ENCODE measurements at places on chromosomes 2 and 18.
A peak's percentile ranks its signal among the peaks of the same experiment; 100 is the strongest.

DNA sequence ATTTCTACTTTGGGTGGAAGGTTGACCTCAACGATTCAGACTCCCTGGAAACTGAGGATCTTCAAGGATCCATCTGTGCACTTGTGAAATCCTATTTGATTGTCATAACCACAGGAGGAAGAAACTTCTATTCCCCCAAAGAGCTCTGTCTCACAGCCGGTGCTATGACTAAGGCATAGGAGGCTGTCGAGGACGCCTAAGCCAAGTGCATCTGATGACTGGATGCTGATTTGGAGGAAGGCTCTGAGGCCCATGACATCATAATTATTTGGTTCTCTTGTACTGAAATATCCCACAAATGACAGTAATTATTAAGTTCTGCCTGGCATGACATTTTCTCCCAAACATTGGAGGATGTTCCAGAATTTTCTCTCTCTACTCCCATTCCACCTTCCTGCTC, 13.8 kb upstream of the KCNF1 start:
- DNase-seq: no peak

- no peak for DNase-seq
Observed at GRCh38 chr2:199160081-199160480, 297.7 kb downstream of the SATB2 start.

DNA sequence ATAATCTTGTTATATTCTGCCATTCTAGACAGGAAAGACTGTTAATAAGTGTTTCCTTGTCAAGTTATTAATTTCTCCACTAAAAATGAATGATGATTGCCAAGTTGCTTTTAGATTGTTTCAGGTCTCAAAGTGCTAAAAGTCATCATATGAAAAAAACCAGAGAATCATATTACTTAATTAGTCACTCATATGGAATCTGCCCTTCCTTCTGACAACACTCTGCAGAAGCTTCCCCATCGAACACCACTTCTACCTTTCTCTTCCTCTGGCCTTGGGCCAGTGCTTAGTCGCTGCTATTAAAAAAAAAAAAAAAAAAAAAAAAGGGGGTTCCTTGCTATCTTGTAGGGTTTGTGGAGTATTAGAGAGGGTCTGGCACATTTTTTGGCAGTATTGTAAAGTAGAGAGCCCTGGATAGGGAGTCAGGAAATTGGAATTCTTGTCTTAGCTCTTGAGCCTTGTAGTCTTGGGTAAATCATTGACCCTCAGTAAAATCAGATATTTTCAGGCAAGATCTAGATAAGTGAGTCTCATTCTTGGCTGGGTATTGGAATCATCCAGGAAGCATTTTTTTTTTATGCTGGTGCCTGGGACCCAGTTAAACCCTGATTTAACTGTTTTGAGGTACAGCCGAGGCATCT, 141.7 kb upstream of the CCDC68 start:
- no peak for DNase-seq

DNA sequence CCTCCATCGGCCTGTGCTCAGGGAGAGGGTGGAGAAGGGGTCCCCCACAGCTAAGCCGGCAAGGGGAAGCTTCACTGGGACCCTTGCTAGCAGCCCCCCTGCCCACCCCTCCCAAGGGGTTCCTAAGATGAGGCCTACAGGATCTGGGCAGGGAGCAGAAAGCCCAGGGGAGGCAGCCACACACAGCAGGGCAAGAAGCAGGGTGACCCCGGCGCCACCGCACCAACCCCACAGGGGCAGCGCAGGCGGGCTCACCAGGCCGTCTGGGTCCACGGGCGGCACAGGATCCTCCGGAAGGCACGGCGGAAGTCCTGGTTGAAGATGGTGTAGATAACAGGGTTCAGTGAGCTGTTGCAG, 1.8 kb downstream of the ADRA2B start:
- peak; percentile 61 for DNase-seq

- DNase-seq: no peak
Observed at GRCh38 chr2:68412127-68412819, 47.2 kb downstream of the PLEK start.

GRCh38 chr2:147847746-147848391, 3.0 kb downstream of the ACVR2A start:
- no peak for DNase-seq

- peak; percentile 48 for DNase-seq
Observed at GRCh38 chr2:63763391-63763941, 78.2 kb upstream of the UGP2 start.

DNA sequence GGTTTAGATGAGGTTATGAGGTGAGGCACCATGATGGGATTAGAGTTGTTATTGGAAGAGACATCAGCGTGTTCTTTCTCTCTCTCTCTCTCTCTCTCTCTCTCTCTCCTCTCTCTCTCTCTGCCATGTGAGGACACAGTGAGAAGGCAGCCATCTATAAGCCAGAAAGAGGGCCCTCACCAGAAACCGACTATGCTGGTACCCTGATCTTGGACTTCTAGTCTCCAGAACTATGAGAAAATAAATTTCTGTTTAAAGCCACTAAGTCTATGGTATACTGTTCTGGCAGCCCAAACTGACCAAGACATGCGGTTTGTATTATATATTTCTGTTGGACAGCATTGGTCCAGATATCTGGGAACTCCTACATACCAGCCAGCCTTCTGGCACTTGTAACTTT, 3.5 kb upstream of the LIPG start:
- no peak for DNase-seq

DNA sequence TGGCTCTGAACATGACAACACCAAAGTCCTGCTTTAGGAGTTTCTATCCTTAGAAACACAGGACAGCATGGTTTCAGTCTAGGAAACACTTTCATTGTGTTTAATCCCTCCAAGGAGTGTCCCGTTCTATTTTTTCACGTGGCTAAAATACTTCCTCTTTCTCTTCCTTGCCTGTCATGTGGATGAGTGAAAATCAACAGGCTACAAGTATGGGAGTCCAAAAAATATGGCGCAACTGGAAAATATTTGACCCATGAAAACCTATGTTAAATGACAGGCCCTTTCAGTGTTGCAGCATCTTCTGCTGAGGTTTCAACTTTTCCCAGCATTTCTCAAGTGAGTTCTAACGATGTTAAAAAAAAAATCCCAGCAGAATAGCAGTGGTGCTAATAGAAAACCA, 146.3 kb downstream of the LAMA3 start:
- no peak for DNase-seq

GRCh38 chr2:146814971-146815370, 1029.9 kb upstream of the ACVR2A start:
- no peak for DNase-seq

GRCh38 chr2:110788976-110789375, 56.6 kb downstream of the ACOXL start:
- no peak for DNase-seq

GRCh38 chr2:113120861-113121260, 6.5 kb upstream of the IL1RN start:
- no peak for DNase-seq

DNA sequence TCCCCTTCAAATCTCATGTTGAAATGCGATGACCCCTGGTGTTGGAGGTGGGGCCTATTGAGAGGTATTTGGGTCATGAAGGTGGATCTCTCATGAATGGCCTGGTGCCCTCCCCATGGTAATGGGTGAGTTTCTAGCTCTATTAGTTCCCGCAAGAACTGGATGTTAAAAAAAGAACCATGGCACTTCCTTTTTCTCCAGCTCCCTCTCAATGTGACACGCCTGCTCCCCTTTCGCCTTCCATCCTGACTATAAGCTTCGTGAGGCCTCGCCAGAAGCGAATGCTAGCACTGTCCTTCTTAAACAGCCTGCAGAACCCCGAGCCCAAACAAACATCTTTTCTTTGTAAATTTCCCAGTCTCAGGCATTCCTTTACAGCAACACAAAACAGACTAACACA, 303.2 kb upstream of the REV1 start:
- DNase-seq: no peak

GRCh38 chr2:23685181-23685580, 241.7 kb downstream of the ATAD2B start:
- DNase-seq: no peak

DNA sequence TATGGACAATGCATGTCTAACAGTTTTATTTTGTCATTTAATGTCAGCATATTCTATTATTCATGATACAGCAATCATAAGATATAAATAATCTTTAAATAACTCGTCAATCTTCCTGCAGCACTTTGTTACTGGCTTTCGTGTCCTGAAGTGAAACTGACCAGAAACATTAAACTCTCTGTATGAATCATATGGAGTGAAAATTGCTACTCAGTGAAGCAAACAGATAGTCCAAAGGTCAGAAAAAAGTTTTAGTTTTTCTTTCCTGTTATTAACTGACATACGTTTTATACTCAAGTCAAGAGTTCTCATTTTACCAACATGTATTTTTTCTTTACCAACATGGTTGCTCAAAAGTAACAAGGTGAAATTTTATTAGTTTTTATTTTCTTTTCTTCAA, 106.8 kb upstream of the GALNT5 start:
- no peak for DNase-seq

- no peak for DNase-seq
Observed at GRCh38 chr2:36683002-36683401, 13.5 kb upstream of the VIT start.

- DNase-seq: peak; percentile 97
Observed at GRCh38 chr2:55693181-55694125, at the start of gene PNPT1. Gene PNPT1, minus strand, starts transcription at chr2:55693844. Its CDS starts 21 bp downstream, at chr2:55693823.

- DNase-seq: no peak
Observed at GRCh38 chr2:206353685-206354084, 79.2 kb downstream of the ZDBF2 start.

- no peak for DNase-seq
Observed at GRCh38 chr2:32591669-32592463, 36.0 kb upstream of the TTC27 start.

GRCh38 chr18:63292831-63293683, 26.5 kb downstream of the BCL2 start:
- DNase-seq: no peak

- no peak for DNase-seq
Observed at GRCh38 chr18:46360866-46361265, 256.7 kb downstream of the HAUS1 start.

DNA sequence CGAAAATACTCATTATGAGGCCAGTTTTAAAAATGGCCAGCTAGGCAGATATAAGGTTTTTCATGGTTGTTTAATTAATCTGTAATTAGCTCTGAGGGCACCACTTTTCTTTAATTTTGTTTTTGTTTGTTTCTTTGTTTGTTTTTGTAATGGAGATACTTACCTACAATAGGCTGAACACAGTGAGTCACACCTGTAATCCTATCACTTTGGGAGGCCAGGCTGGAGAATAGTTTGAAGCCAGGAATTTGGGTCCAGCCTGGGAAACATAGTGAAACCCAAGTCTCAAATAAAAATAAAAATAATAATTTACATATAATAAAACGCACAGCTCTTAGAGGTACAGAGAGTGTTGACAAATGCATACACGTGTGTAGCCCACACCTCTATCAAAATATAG, 56.8 kb upstream of the MSH2 start:
- no peak for DNase-seq

DNA sequence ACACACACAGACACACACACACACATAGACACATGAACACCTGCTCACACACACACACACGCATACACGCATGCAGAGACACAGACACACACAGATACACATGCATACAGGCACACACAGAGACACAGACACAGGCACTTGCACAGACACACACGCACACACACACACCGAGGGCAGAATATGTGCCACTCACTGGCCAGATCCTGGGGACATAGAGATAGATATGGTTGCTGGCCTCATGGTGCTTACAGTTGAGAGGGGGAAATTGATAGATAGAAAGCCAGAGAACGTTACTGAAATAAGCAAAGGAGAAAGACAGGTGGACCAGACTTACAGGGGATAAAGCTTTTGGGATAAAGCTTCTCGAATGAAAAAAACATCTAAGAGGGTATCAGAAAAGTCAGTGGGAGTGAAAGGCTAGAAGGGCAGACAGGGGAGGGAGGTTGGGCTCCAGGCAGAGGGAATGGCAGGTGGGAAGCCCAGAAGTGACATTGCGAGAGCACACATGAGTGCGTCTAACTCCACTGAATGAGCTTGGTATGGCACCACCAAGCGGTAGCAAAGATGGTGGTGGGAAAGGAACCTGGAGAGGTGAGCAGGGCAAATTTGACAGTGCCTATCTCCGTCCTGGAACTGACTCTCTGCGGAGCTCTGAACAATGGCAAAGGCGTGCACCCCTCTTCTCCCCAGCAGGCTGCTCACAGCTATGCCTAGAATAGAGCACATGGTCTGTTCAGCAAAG, 390.1 kb upstream of the TRIB2 start:
- DNase-seq: no peak

DNA sequence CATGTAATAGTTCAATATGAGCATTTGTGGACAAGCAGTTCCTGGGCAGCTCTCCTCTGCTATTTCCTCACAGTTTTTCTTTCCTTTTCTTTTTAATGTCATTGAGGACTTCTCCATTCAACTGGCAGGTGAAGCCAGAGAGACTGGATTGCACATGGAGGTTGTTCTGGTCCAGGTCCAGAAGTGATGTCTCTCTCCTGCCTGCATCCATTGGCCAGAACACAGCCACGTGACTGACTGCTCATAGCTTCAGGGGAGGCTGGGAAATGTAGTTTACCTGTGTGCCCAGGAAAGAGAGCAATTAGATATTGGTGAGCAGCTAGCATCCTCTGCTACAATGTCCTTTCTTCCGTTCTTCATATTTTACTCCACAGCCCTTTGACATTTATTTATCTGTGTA, 20.2 kb upstream of the ADAM23 start:
- no peak for DNase-seq

GRCh38 chr2:77954931-77955330, 432.8 kb upstream of the LRRTM4 start:
- DNase-seq: no peak

DNA sequence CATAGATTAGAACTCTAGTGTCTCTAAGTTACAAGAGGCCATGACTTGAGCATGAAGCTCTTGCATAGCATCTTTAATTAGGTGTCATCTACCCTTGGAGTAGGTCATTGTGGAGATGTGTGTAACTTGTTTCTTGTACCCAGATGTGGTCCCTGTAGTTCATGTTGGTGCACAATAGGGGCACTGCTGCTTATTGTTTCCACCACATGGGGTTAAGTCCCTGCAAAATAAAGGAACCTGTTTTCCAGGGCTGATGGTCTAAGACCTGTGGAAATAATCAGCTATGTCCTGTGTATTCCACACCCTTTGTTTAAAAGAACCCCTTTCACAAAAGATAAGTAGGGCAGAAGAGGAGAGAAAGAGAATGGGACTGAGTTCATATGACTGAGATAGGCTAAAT, 28.6 kb downstream of the ASXL3 start:
- DNase-seq: no peak

GRCh38 chr2:27640722-27641245, 11.9 kb downstream of the GPN1 start:
- no peak for DNase-seq

All from aorta (tissue), 5 donors.